ENCODE measurements at places on chromosomes 1 and 21.

- DNase-seq, result peak; percentile 79
These were observed 27.1 kb upstream of the CD34 start for GRCh38 chr1:207938016-207938415.

GRCh38 chr1:212062832-212063438 lies 27.4 kb downstream of the DTL start:
- peak; percentile 76 for DNase-seq

DNA sequence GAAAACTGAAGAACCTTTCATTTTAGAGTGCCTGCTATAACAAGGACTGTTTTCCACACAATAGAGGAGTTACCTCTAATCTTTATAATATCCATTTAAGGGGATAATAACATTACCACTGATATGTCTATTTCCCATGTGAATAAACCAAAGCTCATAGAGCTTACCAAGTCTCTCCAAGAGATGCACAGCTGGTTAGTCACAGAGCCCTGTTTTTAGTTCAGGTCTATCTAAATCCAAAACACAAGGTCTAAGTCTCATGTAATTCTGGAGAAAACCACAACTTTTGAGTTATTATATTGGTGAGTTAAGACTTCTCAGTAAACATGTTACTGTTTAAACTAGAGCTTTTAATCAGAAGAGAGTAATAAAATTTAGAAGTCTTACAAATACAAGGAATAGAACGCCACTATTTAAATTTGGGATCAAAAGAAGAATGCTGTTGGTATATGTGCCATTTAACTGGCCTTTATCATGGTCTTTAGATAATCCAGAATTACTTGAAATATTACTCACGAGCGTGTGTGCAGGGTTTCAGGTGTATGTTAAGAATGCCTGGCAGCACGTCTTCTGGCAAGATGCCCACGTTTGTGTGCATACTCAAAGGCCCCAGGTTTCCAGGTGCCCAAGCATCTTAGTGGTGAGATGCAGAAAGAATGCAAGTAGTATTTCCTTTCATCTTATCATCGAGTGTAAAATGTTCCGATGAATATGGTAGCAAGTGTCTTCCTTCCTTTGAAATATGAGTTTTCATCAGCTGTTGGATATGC lies 190.6 kb downstream of the FMN2 start:
- DNase-seq, result no peak

GRCh38 chr21:35521293-35521692 lies 472.2 kb upstream of the RUNX1 start:
- no peak for DNase-seq

GRCh38 chr1:23357138-23357908 lies 12.3 kb downstream of the ZNF436 start:
- DNase-seq, result no peak

DNA sequence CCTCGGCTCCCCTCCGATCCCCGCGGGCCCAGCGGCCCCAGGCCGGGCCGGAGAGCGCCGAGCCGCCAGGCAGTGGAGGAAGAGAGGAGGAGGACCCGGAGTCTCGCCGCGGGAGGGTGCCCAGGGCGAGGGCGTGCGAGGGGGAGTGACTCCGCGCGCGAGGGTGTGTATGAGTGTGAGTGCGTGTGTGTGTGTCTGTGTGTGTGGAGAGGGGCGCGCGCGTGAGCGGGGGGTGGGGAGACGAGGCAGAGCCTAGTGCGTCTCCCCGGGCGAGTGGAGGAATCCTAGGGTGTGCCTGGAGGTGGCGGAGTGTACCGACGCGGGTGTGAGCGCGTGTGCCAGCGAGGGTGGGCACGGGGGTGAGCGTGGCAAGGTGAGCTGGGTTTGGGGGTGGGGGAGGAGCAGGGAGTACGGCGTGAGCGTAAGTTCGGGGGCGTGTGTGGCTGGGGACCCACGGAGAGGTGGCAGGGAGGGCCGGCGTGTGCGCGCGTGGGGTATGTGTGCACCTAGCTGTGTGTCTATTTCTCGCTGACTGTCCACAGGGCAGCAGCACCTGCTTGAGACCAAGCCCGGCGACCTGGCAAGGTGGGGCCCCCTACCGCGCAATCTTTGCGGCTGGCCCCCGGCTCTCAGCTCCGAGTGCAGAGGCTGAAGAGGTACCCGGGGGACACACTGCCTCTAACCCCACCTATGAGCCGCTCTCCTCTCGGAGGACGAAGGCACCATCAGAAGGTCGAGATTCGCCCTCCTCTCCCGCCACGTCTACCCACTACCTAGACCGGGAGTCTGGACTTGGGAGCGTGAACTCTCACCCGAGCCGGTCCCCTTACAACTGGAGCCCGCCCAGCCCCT lies 784 bp upstream of the KCND3 start:
- no peak for DNase-seq

DNA sequence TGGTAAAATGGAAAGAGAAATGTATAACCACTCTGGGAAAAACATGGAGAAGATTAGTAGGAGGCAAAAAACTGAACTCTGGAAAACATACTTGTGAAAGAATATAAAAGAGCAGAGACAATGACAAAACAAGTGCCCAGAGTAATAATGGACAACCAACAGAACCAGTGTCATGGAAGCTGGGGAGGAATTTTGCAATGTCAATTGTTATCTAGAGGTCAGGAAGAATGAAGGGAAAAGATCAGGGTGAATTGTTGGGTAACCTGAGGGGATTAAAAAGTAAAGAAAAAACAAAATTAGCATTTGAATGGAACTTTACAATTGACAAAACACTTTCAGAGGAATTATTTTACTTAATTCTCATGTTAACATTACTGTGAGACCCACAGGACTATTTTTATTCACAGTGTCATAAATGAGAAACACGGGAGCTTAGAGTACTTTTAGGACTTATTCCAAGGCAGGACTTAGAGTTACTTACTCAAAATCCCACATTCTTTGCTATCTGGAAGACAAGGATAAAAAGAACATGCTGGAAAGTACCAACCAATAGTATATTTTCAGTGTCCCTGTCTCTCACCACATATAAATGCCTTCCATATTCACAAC lies 19.5 kb downstream of the JAM2 start:
- no peak for DNase-seq

DNA sequence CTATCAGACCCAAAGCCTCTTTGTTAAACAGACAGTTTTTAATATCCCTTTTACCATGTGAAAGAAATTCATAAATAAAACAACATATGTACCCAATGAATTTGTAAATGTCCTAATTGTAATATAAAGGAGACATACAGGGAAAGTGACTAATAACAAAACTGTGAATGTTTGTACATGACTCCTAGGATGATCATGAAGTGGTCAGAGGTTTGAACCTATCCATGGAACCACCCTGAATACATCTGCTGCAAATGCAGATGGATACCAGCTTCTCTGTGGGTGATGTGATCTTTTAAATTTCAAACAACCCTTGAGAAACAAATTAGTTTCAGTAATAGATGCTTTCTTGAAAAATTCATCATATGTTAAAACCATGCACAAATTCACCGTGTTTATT lies 16.7 kb upstream of the ACBD3 start:
- DNase-seq, result peak; percentile 23

GRCh38 chr1:91020486-91020885 lies 1.3 kb downstream of the ZNF644 start:
- DNase-seq, result no peak

- no peak for DNase-seq
These were observed 9.0 kb downstream of the CD2 start for GRCh38 chr1:116763116-116763786.

DNA sequence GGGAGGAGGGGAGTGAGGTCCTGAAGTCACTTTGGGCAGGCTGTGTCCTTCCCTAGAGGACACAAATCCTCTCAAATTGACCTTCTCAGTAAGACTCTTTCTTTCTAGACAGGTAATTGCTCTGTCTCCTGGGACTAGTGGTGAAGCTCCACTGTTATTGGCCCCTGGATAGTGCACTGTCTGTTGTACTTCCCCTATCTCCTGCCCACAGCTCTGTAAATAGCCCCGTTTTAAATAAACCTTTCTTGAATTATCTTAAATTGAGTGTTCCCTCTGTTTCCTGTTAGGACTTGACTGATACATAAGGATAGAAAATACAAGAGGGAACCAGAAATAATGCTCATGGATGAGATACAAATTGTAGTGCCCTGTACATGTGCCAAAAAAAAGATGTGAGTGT lies 229.5 kb upstream of the USP24 start:
- DNase-seq, result no peak

All from ELR (cell line).